Suppressor macrophage (primary cell): ENCODE measurements at places on chromosomes 16 and 17.

DNA sequence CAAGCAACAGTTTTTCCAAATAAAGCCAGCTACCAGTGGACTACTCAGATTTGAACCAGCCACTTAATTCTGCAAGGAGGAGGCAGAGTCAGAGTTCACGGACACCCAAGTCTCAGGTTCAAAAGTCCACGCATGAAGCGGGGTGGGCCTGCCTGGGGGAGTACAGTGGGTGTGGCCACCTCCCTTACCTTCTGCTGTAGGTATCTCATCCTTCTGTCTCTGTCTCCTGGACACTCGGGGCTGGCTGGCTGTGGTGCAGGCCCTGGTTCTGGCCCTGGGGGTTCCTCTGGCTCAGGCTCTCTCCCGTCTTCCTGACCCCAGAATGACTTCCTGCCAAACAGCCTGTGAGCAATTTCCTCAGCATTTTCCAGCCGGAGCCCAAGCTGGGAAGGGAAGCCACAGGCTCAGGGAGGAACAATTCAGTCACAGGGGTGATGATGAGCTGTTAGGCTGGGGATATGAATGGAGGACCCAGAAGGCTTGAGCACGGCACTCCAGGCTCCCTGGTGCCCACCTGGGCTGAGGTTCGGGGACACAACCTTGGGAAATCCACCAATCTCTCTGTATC, 101.9 kb downstream of the LITAF start:
- no peak for DNase-seq

- no peak for DNase-seq
Measured at GRCh38 chr16:71242601-71243000, 12.1 kb upstream of the HYDIN start.

GRCh38 chr17:80129006-80129565, 17.8 kb downstream of the EIF4A3 start:
- DNase-seq, result no peak

DNA sequence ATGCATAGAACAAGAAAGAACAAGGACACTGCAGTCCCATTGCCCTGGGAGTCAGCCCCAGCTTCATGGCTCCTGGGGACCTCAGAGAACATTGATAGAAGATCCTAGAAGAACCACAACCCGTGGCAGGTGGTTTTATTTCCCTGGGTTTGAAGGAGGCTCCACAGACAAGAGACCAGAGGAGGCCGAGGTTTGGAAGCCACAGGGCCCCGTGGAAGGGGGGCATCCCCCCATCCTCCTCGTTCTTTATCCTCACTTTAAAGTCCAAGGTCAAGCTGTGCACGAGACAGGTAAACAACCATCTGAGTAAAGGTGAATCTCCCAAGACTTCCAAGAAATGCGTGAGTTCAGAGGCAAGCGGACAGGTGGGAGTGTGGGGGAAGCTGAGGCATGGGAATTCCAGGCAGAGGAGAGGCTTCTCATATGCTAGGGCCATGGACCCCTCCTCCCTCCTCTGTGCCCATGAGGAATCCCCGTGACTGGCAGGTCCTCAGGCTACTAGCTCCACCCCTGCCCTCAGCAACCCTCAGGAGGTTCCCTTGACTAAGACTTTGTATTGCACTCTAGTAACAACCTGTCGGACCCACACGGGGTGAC, 849 bp upstream of the SULT1A1 start:
- DNase-seq, result no peak

- DNase-seq, result no peak
Measured at GRCh38 chr17:15264542-15264941, 584 bp downstream of the PMP22 start.

- DNase-seq, result no peak
Measured at GRCh38 chr17:40952154-40952553, 14.6 kb downstream of the KRT39 start.

DNA sequence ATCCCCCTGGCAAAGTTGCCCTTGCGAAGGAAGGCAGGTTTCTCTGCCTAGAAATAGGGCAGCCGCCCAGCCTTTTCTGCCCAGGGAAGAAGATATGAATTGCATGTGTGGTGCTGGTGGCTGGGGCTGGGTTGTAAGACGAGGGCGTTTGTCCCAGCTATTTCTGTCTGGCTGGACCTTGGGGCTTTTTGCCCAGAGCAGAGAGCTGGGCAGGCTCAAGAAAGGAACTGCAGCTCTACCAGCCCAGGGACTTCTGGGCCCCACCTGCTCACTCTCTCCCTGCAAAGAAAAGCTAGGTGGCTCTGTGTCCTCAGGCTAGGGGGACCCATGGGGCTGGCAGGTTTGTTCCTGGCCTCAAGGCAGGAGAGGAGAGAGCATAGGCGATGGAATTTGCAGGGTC, 586 bp downstream of the CACNG1 start:
- no peak for DNase-seq

DNA sequence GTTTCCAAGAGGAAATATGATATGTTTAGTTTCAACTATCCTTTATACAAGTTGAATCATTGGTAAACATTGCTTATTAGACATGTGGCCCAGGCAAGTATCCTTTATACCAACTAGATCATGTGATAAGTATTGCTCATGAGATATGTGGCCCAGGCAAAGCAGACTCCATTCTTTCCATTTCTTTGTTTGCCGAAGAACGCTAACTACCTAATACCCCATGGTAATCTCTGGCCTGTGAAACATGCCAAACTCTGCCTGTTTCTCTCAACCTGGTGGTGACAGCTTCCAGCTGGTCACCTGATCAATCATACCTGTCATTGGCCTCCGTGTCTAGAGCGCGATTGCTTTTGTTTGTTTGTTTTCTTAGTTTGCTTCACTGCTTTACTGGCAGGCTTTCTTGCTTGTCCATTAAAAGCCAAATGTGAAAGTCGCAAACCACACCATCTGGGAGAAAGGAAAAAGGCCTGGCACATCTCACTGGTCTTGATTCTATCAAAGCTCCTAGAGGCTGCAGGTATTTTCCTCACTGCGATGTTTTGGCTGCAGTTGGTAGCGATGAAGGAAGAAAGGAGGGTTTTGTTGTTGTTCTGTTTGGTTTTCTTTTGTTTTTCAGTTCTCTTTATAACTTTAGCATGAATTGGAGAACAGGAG, 686.2 kb downstream of the KCNJ2 start:
- DNase-seq, result no peak

- no peak for DNase-seq
Measured at GRCh38 chr16:62390214-62390613, 354.0 kb upstream of the CDH8 start.
